HFFc6 (cell line): ENCODE measurements at places on chromosomes 11 and 22. TPM values are rescaled to one million over a fixed set of nuclear protein-coding genes. Genes with fewer than 3 reads are reported as not detected.
A peak's percentile ranks its signal among the peaks of the same experiment; 100 is the strongest.

- peak; percentile 19 for DNase-seq
These were observed 569.3 kb downstream of the MIAT start for GRCh38 chr22:27226666-27227065.

DNA sequence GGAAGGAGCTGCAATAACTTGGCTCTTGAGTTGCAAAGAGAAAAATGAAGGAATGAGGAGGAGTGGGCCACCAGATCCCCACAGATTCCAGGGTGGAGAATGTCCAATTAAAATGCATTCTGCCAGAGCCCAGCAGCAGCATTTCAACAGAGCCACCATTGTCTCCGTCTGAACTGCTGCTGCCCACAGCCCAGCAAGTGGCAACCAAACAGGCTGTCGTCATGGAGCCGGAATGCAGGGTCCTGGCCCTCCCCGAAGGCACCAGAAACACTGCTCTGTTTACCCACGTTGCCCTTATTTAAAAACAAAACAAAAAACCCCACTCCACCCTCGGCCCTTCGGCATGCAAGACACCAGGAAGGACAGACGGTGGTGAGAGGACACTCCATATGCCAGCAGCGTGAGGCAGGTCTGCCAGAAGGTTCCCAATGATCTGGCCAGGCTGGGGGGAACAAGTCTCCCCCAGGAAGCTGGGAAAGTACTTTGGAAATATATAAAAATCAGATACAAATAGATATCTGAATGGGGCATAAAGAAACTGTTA lies 32.5 kb downstream of the PLEKHA7 start:
- no peak for DNase-seq

- peak; percentile 53 for DNase-seq
These were observed 73.8 kb upstream of the ARFGAP3 start for GRCh38 chr22:42930810-42931420.

DNA sequence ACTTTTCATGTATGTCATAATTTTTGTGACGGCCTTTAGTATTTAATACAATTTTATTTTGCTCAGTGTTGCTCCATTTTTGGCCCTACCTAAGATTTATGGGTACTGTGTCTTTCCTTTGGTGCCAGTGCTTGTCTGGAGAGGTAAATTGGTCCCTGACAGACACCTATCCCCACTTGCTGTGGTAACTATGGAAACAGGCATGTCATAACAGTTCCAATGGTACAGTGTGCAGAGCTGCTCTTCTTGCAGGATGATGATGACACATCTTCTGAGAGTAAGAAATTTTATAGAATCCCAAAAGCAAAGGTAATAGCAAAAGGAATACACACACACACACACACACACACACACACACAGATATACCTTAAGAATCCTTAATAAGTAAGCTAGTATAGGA lies 118.5 kb downstream of the ELP4 start:
- no peak for DNase-seq

- DNase-seq: no peak
These were observed 133.1 kb downstream of the MICAL2 start for GRCh38 chr11:12243486-12243885.

DNA sequence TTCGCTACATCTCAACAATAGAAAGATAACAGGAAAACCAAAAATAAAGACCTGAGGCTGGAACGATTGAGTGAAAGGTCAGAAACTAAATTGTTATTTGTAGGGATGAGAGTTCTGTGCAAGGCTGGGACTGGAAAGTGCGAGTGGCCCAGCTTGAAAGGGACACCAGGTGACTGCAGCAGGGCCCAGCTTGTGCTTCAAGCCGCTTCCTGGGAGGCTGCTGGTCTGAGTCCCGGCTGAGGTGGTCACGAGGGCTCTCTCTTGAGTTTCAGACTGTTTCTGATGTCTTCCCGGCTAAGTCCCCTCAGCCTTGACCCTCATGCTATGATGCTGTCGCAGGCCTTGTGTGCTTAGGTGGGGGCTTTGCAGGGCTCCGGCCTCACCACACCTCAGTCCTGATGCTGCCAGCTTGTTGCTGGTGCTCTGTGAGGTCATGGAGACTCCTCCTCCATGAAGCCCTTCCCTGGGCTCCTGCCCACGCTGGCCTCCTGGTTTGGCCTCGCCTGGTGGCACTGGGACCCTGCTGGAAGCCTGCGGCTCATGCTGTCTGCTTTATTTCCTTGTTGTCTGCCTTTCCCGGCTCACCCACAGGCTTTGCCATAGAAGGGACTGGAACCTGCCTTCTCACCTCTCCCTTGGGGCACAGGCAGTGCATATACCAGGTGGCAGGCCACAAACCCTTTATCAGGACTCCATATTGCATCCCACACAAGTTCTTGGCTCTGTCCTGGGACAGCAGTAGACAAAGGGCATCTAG lies 4.0 kb downstream of the BANF1 start:
- no peak for DNase-seq

DNA sequence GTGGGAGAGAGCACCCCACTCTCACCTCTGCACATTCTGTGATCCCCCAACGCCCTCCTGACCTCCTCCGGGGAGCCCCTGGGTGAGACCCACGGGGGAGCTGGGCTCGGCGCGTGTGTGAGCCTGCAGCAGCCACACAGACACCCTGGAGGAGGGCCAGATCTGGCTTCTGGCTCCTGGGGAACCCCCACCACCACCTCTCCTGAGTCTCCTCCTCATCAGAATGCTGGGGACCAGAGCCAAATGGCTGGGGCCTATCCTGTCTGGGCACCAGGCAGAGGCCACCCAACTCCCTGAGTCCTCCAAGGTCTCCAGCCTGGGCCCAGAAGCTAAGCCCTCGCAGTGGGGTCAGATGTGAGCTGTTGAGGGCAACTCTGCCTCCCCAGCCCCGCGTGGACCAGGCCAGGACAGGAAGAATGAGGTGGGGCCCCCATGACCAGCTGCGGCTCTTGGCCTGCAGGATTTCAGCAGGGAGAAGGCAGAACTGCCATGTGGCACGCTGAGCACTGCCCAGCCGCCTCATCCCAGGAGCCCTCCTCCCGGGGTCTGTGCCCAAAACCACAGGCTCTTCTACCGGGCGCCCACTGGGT lies 5.5 kb upstream of the PIM3 start:
- DNase-seq: no peak

OR56A1 gene
- total RNA-seq: not detected in 3 replicates

TEX12 gene
- not detected in 3 replicates for total RNA-seq

ARHGEF17 gene
- 97.0 to 115 TPM (median 103 TPM) in 3 replicates for total RNA-seq
